ENCODE measurements at places on chromosomes 1 and 21. TPM values are rescaled to one million over a fixed set of nuclear protein-coding genes. Genes with fewer than 3 reads are reported as not detected.

DNA sequence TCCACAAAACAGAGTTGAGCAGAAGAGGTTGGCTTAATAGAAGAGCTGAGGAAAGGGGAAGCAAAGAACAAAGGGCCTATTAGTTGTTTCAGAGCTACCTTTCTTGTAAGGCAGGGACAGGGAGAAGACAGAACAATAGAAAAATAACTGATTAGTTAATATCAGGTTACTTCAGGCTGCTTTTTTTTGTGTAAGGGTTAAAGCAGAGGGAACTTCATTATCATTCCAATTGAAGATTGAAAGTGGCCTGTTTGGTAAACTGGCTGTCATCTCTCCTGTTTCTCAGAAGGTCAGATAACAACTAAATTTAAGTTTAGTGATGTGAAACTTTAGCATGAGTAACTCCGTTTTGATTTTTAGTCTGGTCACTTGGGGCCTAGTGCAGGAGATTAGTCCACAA is 22.3 kb downstream of the CDC42 start:
- no peaks in the 10 kb centered on the region for H3K27me3 ChIP-seq
- no peaks in the 10 kb centered on the region for H3K36me3 ChIP-seq
- no peak overlapping the region for H3K27ac ChIP-seq
- DNase-seq: no peak
- no peaks in the 10 kb centered on the region for H3K4me1 ChIP-seq

- H3K27ac ChIP-seq: peak overlapping the region; percentile 59
- no peak overlapping the region for H3K4me3 ChIP-seq
- H3K36me3 ChIP-seq: peaks cover 21% of the 10 kb centered on the region
Measured at GRCh38 chr1:27418326-27419185, 26.1 kb downstream of the GPR3 start.

- no peak for DNase-seq
- no peaks in the 10 kb centered on the region for H3K27me3 ChIP-seq
- no peak overlapping the region for H3K4me3 ChIP-seq
- H3K36me3 ChIP-seq: no peaks in the 10 kb centered on the region
- H3K27ac ChIP-seq: no peak overlapping the region
Measured at GRCh38 chr1:175341631-175342429, 149.3 kb upstream of the KIAA0040 start.

DNA sequence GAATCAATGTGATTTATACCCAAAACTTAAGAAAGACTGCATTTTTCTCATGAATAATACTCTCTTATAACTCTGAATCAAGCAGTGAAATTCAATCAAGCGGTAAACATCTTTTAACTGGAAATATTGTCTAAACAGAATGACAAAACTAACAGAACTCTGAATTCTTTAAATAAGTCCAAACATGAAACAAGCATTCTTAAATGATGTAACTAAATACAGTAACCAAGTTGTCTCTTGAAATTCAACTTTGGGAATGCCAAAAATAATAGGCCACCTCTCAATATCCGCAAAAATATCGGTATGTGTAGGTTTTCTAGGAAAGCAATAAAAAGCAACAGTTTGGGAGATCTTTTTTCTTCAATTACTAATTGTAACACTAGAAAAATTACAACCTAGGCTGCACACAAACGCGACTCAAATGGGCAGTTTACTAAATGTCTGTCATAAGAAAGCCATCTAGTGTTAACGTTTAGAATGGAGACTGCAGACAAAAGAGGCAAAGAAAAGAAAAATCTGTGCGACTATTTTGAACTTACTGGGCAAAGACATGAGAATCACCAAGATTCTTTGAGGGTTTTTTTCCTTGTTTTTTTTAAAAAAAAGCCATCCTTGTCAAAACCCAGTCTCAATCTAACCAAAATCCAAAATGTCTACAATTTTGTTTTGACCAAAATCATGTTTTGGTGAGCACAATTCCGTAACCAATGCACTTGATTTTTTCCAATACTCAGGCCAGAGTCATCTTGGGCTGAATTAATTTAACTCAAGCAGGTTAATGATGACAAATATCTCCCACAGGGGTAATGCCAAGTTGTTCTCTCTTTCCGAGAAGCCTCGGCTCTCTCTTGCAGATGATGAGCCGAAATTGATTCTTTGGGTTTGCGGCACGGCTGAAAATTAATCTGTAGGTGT is 1.3 kb downstream of the SIPA1L2 start:
- H3K27me3 ChIP-seq: peaks cover 5% of the 10 kb centered on the region
- H3K36me3 ChIP-seq: no peaks in the 10 kb centered on the region
- DNase-seq: no peak

- H3K27me3 ChIP-seq: no peaks in the 10 kb centered on the region
- H3K36me3 ChIP-seq: no peaks in the 10 kb centered on the region
- peaks cover 2% of the 10 kb centered on the region for H3K4me1 ChIP-seq
- no peak overlapping the region for H3K27ac ChIP-seq
Measured at GRCh38 chr21:41777951-41778815, 11.3 kb upstream of the RIPK4 start.

DNA sequence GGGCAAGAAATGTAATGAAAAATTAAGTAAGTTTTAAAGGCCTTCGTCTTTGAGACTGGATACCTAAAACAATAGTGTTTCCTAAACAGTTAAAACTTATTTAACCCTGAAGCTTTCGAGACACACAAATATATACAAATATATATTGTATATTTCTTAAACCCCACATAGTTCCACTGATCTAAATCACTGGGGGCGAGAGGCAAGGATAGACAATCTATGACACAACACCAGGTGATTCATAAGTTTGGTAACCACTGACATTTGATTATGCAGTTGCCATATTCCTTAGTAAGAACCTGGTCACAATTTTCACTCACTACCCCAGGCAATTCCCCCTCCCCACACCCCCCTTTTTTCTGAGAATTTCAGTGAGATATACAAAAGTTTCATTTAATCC is 55.3 kb upstream of the BOLA1 start:
- H3K27me3 ChIP-seq: no peaks in the 10 kb centered on the region
- no peak overlapping the region for H3K27ac ChIP-seq
- H3K36me3 ChIP-seq: no peaks in the 10 kb centered on the region

DNA sequence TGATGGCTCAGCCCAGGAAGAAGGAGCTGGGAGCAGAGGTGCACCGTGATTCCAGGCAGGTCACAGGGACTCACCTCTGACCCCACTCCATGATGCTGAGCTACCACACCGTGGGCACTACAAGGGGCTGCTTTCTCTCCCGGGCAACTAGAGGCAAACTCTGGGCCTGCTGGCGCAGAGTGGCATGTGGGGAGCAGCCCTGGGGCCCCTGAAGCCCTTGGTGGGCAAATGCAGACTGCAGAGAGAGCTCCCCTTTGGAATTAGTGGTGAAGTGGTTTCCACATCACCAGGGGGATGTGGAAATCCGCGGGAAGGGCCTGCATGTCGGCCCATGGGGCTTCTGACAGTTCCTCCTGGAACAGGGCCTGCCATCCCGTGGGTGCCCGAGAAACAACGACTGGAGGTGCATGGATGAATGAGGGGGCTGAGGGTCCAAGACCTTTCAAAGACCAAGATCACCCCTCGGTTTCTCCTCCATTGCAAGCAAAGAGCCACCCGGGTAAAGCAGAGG is 11.8 kb upstream of the MMEL1 start:
- no peaks in the 10 kb centered on the region for H3K36me3 ChIP-seq
- no peak overlapping the region for H3K27ac ChIP-seq
- peaks cover 13% of the 10 kb centered on the region for H3K4me1 ChIP-seq
- no peak for DNase-seq
- H3K4me3 ChIP-seq: no peak overlapping the region

DNA sequence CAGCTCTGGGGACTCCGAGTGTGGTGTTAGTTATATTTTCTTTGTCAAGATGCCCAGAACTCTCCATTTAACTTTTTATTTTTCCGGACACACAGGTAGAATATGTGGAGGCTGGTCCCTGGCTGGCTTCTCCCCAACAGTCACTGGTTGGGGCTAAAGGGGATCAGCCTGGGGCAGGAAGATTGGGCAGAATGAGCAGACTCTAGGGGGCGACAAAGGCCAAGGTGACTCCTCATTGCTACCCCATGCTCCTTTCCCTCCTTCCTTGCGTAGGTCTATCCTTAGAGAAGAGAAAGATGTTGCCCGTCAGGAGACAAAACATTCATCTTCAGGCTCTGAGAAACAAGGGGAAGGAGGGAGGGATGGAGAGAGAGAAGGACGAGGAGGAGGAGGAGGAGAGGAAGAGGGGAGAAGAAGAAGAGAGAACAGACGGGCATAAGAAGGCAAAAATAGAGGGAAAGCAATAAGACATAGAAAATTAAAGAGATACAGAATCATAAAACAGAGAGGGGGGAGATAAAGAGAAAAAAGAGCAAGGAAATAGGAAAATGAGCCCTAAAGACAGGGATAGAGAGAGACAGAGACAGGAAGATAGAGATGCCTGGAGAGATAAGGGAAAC is 89.9 kb downstream of the FOXD2 start:
- peak; percentile 79 for DNase-seq
- H3K27me3 ChIP-seq: peaks cover 2% of the 10 kb centered on the region
- no peaks in the 10 kb centered on the region for H3K36me3 ChIP-seq
- H3K4me3 ChIP-seq: no peak overlapping the region

GRCh38 chr1:178536844-178537371 is 24.0 kb downstream of the TEX35 start:
- H3K4me1 ChIP-seq: peaks cover 2% of the 10 kb centered on the region
- H3K27me3 ChIP-seq: no peaks in the 10 kb centered on the region
- H3K36me3 ChIP-seq: no peaks in the 10 kb centered on the region
- H3K27ac ChIP-seq: no peak overlapping the region

DNA sequence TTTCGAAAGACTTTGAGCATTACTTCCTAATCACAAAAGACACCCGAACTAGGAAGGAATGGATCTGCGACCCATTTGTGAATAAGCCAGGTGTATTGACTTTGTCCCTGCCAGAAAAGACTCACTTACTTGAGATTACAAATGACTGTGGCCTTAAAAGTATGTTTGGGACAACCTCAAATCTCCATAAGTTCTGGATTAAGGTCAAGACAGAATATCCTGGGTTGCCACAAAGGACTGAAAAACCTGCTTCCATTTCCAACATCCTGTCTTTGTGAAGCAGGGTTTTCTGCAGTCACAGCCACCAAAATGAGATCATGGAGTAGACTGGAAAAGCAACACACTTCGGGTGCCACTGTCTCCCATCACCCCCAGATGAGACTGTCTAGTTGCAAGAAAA is 537.4 kb upstream of the ZRANB2 start:
- H3K27me3 ChIP-seq: no peaks in the 10 kb centered on the region
- no peak overlapping the region for H3K4me3 ChIP-seq
- no peak for DNase-seq
- no peaks in the 10 kb centered on the region for H3K4me1 ChIP-seq
- no peak overlapping the region for H3K27ac ChIP-seq

GRCh38 chr1:150829751-150830150 is 21.7 kb upstream of the CTSK start:
- no peak overlapping the region for H3K27ac ChIP-seq
- DNase-seq: no peak
- no peaks in the 10 kb centered on the region for H3K4me1 ChIP-seq
- H3K27me3 ChIP-seq: no peaks in the 10 kb centered on the region

DNA sequence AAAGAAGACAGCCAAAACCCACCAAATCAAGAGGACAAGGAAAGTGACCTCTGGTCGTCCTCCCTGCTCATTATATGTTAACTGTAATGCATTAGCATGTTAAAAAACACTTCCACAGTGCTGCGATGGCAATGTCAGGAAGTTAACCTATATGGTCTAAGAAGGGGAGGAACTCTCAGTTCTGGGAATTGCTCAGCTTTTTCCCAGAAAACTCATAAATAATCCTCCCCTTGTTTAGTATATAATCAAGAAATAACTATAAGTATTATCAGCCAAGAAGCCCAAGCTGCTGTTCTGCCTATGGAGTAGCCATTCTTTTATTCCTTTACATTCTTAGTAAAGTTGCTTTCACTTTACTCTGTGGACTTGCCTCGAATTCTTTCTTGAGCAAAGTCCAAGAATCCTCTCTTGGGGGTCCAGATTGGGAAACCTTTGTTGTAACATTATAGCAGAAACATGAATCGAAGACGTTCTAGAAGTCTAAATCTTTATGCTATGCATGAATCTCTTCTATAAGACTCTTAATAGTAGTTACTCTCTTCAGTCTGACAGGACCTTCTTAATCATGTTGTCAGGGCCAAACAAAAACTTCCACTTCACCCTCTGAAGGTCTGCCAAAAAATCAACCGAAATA is 110.0 kb upstream of the VANGL1 start:
- no peak overlapping the region for H3K4me3 ChIP-seq
- no peaks in the 10 kb centered on the region for H3K4me1 ChIP-seq

GRCh38 chr1:234062166-234062565 is 157.7 kb downstream of the SLC35F3 start:
- no peak for DNase-seq
- no peak overlapping the region for H3K4me3 ChIP-seq
- H3K27ac ChIP-seq: no peak overlapping the region
- H3K36me3 ChIP-seq: no peaks in the 10 kb centered on the region
- H3K27me3 ChIP-seq: no peaks in the 10 kb centered on the region
- H3K4me1 ChIP-seq: no peaks in the 10 kb centered on the region

GRCh38 chr1:220754212-220754917 is 6.2 kb downstream of the MTARC2 start:
- H3K27me3 ChIP-seq: peaks cover under 1% of the 10 kb centered on the region
- no peak overlapping the region for H3K4me3 ChIP-seq
- no peaks in the 10 kb centered on the region for H3K36me3 ChIP-seq
- DNase-seq: no peak
- H3K4me1 ChIP-seq: peaks cover 2% of the 10 kb centered on the region

GRCh38 chr1:31583082-31583994 is 7.0 kb downstream of the TINAGL1 start:
- DNase-seq: no peak
- H3K36me3 ChIP-seq: no peaks in the 10 kb centered on the region
- peaks cover 25% of the 10 kb centered on the region for H3K4me1 ChIP-seq
- H3K4me3 ChIP-seq: no peak overlapping the region
- H3K27ac ChIP-seq: no peak overlapping the region

GRCh38 chr1:171803045-171803444 is 21.6 kb downstream of the METTL13 start:
- no peaks in the 10 kb centered on the region for H3K36me3 ChIP-seq
- DNase-seq: no peak
- peaks cover 9% of the 10 kb centered on the region for H3K4me1 ChIP-seq
- no peaks in the 10 kb centered on the region for H3K27me3 ChIP-seq
- no peak overlapping the region for H3K4me3 ChIP-seq
- no peak overlapping the region for H3K27ac ChIP-seq

GBP7 gene
- not detected for total RNA-seq

RIPPLY3 gene
- total RNA-seq: 2.0 TPM

RAB7B gene
- not detected for total RNA-seq

FAM163A gene
- total RNA-seq: 0.13 TPM

OR2T35 gene
- total RNA-seq: not detected

CELF3 gene
- total RNA-seq: 0.65 TPM

AUNIP gene
- total RNA-seq: 22.9 TPM

SPRR4 gene
- total RNA-seq: not detected

ANGPTL3 gene
- not detected for total RNA-seq

KRTAP21-2 gene
- total RNA-seq: not detected

Data from H1 (cell line).